ENCODE measurements at places on chromosomes 11 and 22. TPM values are rescaled to one million over a fixed set of nuclear protein-coding genes. Genes with fewer than 3 reads are reported as not detected.

The CD44 gene
- 650 TPM for total RNA-seq

The FAM83F gene
- total RNA-seq: 0.41 TPM

The TMEM258 gene
- 84.4 TPM for total RNA-seq

DNA sequence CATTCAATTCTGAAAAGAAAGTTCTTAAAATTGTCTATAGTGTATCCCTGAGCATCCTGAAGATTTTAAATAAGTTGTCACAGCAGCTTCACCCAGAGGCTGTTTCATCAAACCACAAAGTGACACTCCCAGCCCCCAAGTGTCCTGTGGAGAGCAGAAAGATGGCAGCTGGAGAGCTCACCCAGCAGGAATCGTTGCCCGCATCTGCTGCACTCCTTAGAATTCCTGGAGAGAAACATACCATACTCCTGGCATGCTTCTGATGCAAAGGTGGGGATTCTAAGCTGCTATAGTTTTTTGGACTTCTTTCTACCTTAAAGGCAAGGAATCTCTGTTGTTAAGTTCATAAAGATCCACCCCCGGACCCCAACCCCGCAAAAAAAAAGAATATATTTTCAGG is 13.5 kb upstream of the CYB5R2 start:
- no peak overlapping the region for H3K27ac ChIP-seq
- no peak overlapping the region for H3K4me3 ChIP-seq
- H3K4me1 ChIP-seq: no peaks in the 10 kb centered on the region
- no peaks in the 10 kb centered on the region for H3K36me3 ChIP-seq
- no peak for DNase-seq

DNA sequence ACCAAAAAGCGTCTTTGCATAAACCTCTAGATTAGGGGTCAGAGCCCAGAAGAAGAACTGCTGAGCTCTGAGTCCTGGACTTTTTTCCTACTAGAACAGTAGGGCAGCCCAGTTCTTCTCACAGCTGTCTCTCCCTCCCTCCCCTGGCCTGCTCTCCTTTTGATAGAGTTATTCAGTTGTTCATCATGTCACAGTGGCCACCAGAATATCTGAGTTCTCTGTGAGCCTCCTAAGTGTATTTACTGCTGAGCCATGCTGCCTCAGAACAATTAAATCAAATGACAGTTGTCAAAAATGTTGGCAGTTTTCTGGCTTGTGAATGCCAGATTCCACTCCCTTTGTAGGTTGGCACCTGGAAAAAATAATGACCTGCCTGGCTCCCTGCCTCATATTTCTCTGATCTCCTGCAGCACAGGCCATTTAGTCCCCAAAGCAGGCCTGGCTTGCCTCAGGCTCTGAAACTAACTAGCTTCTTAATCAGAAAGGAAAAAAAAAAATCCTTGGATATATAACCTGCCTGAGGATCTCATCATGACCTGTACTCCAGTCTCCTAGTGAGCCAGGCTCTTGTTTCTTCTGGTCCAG is 377.4 kb upstream of the LARGE1 start:
- no peak overlapping the region for H3K27ac ChIP-seq
- H3K4me1 ChIP-seq: no peaks in the 10 kb centered on the region
- no peak for DNase-seq

The HSPB2 gene
- total RNA-seq: not detected

DNA sequence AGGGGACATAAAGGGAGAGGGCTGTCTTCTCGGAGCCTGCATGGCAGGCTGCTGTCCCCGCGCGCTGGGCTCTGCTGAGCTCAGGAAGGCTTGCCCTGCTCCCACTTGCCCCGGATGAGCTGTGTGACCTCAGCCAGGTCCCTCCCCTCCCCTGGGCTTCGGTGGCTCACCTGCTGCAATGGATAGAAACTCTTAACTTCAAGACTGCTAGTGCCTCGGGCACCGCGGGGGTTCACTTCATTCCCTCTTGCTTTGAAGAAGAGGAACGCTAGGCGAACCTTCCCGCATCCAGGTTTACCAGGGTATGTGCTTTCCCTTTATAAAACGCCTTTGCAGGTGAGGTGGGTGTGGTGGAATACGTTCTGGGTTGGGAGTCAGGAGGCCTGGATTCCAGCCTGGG is 115.0 kb downstream of the PHF21B start:
- H3K4me3 ChIP-seq: no peak overlapping the region
- no peaks in the 10 kb centered on the region for H3K27me3 ChIP-seq
- DNase-seq: no peak
- no peaks in the 10 kb centered on the region for H3K36me3 ChIP-seq
- H3K4me1 ChIP-seq: no peaks in the 10 kb centered on the region

The MS4A14 gene
- 0.16 TPM for total RNA-seq

The NLRP14 gene
- not detected for total RNA-seq

The C11orf87 gene
- total RNA-seq: not detected

DNA sequence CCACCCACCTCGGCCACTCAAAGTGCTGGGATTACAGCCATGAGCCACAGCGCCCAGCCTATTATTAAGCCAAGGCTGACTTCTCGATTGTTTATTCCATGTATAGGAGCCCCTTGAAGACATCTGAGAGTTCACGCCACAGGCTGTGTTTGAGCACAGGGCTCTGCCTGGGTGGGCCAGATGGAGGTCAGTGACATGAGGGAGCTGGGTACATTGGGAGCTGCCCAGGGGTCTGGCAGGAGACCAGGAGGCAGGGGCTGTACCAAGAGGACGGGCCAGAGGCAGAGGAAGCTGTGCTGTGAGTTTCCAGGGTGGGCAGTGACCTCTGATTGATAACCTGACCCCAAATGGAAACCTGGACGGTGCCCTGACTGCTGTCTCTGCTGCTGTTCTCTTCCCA is 5.4 kb downstream of the LMF2 start:
- H3K4me3 ChIP-seq: no peak overlapping the region
- no peak overlapping the region for H3K27ac ChIP-seq
- no peaks in the 10 kb centered on the region for H3K27me3 ChIP-seq
- peaks cover 8% of the 10 kb centered on the region for H3K4me1 ChIP-seq

The ACCS gene
- total RNA-seq: 27.8 TPM

DNA sequence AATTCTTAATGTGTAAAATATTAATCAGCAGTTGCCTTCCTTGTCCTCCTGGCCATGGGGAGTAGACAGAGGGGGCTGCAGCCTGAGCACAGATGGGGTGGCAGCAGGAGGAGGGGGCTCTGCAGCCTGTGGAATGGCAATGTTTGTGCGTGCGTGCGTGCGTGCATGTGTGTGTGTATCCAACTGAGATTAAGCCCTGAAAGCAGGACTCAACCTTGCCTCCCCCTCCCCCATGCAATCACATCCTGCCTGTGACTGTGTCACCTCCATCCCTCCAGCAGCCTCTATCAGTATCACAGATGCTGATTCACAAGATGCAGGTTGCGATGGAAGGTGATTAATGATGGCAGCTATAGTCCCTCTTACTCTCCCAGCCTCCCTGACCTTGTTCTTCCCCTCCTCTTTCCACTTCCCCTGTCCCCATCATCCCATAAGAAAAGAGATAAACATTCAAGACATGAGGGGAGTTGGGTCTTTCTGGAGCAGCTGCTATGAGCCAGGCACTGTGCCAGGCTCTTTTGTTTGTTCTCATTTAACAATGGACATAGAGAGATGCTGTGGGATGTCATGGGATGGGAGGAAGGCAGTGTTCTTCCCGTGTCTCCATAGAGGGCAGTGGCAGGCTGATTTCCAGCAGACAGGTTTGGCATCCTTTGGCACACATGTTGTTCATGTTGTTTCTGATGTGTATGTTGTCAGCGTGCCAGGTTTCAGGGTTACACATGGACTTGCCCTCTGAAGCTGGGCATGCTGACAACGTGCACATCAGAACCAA is 43.8 kb upstream of the NECTIN1 start:
- H3K4me3 ChIP-seq: no peak overlapping the region
- no peak overlapping the region for H3K27ac ChIP-seq
- H3K36me3 ChIP-seq: no peaks in the 10 kb centered on the region
- peaks cover 13% of the 10 kb centered on the region for H3K27me3 ChIP-seq
- DNase-seq: no peak

GRCh38 chr11:110374921-110375320 is 54.8 kb upstream of the FDX1 start:
- DNase-seq: no peak
- H3K36me3 ChIP-seq: no peaks in the 10 kb centered on the region
- H3K4me1 ChIP-seq: peaks cover 5% of the 10 kb centered on the region

- DNase-seq: no peak
- no peak overlapping the region for H3K4me3 ChIP-seq
- H3K4me1 ChIP-seq: no peaks in the 10 kb centered on the region
These were observed 787.1 kb upstream of the API5 start for GRCh38 chr11:42524534-42525227.

DNA sequence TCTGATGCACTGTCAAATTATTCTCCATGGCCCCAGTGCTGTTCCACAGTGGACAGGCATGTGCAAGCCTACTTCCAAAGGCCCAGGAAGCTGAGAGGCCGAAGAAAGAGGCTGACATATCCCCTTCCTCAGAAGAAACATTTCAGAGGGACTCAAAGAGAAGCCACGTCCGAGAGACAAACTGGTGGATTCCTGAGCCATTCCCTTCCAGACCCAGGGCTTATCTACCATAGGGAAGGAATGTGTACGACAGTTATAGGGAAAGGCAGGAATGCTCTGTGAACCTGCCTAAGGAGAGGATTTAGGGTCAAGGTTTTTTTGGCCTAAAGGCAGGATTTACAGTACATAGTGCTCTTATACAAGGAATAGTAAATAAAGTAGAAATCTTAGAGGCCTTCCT is 46.9 kb upstream of the TSKU start:
- H3K4me1 ChIP-seq: no peaks in the 10 kb centered on the region
- no peak for DNase-seq
- H3K4me3 ChIP-seq: no peak overlapping the region

DNA sequence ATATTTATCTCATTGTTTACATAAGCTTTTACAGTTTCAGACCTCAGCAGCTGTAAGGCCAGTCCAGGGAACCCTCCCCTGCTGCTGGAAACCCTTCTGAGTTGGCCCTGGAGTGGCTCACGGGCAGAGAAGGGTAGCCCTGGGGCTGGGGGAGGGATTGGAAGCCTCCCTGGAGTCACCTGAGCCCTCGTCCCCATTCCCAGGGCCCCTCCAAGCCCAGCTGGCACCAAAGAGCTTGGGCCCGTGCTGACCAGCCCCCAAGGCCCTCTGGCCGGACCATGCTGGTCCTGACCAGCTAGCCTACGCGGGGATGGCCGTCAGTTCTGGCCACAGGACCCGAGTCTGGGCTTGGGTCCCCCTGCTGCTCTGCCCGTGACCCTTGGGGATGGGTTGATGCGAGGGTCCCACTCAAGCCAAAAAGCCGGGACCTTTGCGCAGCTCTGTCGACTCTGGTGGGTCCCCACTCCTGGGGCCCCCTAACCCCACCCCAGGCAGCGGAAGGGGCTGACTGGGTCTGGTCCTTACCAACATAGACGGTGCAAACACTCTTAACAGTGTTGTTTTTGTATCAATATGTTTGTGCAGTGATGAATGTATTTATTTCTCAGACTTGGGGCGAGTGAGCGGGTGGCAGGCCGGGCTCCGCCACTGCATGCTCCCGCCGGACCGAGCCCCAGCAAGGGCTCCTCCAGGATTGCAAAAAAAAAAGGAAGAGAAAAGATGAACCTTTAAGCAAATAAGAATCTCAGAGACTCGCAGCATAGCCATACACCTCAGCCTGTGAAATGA is 17.5 kb upstream of the TMEM191C start:
- no peaks in the 10 kb centered on the region for H3K27me3 ChIP-seq
- DNase-seq: no peak
- H3K4me1 ChIP-seq: no peaks in the 10 kb centered on the region
- H3K4me3 ChIP-seq: no peak overlapping the region

- no peaks in the 10 kb centered on the region for H3K27me3 ChIP-seq
- DNase-seq: no peak
- no peak overlapping the region for H3K4me3 ChIP-seq
- H3K36me3 ChIP-seq: no peaks in the 10 kb centered on the region
- H3K4me1 ChIP-seq: no peaks in the 10 kb centered on the region
These were observed 512.2 kb upstream of the ARHGAP42 start for GRCh38 chr11:100174881-100175280.

DNA sequence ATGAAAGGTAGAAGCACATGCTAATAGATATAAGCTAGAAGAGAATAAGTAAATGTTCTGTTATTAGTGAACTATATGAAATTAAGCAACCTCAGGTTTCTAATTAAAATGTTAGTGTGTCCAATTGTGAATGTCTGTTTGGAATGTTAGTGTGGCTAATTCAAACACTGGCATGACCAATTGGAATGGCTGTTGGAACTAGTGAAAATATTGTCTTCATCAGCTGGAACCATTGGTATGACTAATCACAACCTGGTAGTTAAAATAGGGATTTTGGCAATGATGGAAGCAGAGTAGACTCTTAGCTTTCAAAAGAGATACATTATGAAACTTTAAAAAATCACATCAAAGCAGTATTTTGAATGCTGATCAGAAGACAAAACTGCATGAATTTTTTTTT is 66.8 kb downstream of the CYB5R2 start:
- no peak overlapping the region for H3K4me3 ChIP-seq
- H3K27me3 ChIP-seq: no peaks in the 10 kb centered on the region
- no peaks in the 10 kb centered on the region for H3K36me3 ChIP-seq
- no peaks in the 10 kb centered on the region for H3K4me1 ChIP-seq
- H3K27ac ChIP-seq: no peak overlapping the region

The BATF2 gene
- not detected for total RNA-seq

GRCh38 chr11:64331569-64332371 is 8.2 kb upstream of the CCDC88B start:
- H3K27ac ChIP-seq: no peak overlapping the region
- no peaks in the 10 kb centered on the region for H3K27me3 ChIP-seq
- peak; percentile 54 for DNase-seq
- no peak overlapping the region for H3K4me3 ChIP-seq

DNA sequence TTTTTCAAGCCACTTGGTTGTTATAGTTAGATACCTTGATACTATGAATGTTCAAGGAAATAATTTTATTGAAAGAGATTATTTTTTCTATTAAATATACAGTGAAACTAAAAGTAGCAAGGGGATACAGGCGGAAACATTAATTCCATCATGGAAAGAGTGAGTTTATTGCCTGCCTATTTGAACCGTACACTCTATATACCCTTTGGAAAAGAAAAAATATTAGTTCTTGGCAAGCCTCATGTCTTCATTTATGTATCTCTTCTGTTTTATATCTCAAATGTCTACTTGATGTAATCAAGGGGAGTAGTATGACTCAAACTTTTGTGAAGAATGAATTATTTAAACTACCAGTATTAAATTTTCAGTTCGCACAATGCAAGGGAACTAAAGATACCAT is 54.0 kb downstream of the GAS2 start:
- H3K27ac ChIP-seq: no peak overlapping the region
- no peak overlapping the region for H3K4me3 ChIP-seq
- H3K27me3 ChIP-seq: no peaks in the 10 kb centered on the region
- no peaks in the 10 kb centered on the region for H3K36me3 ChIP-seq

Measured in naive thymus-derived CD8-positive, alpha-beta T cell (primary cell).